Neural crest cell (in vitro differentiated cells): ENCODE measurements at places on chromosomes 11 and 22.

GRCh38 chr22:36419177-36419911 is 31.6 kb upstream of the MYH9 start:
- no peak for DNase-seq

GRCh38 chr11:20616920-20617319 is 17.5 kb downstream of the SLC6A5 start:
- DNase-seq, result no peak

GRCh38 chr11:102933627-102934026 is 21.9 kb downstream of the MMP13 start:
- no peak for DNase-seq

GRCh38 chr11:95522874-95523273 is 266.7 kb downstream of the FAM76B start:
- no peak for DNase-seq

DNA sequence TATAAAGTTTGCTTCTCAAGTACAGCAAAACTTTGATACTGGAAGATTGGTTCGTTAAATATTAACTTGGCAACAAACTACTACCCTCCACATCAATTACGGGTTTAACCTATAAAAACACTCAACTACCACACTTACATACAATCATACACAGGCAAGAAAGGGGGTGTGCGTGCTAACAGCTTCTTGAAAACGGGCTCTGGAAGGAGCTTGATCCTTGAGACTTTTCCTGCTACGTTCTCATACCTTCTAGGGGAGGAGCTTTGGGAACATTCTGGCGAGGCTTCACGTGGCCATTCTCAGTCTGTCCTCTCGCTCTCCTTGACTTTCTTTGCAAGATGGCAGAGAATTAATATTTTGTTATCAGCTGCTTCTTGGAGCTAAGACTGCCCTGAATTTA is 6.8 kb upstream of the ESAM start:
- DNase-seq, result no peak

- DNase-seq, result no peak
These were observed 4.8 kb downstream of the GRAMD1B start for GRCh38 chr11:123434911-123435310.

DNA sequence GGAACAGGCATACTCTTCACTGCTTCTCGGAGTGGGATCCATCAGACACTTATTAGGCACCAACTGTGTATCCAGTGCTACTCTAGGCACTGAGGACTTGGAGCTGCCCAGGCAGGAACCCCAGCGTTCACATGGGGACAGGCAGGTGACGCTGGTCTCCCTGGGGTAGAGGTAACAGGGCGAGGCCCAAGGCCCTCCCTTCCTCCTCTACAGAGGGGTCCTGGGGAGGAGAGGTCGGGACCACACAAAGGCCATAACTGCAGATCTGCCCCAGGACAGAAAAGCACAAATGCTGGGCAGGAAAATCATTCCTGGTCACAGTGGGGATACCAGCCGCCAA is 262.2 kb downstream of the BRD1 start:
- DNase-seq, result no peak
